Sciatic nerve (tissue), 2 donors: ENCODE measurements at places on chromosomes 12 and 14.

- DNase-seq: no peak
These were observed 19.8 kb upstream of the SCARB1 start for GRCh38 chr12:124883263-124884130.

GRCh38 chr12:15788233-15789219 lies 662 bp downstream of the EPS8 start:
- no peak for DNase-seq

GRCh38 chr12:57638096-57638495 lies 5.1 kb upstream of the B4GALNT1 start:
- no peak for DNase-seq

GRCh38 chr12:96513166-96513565 lies 23.8 kb downstream of the CFAP54 start:
- no peak for DNase-seq

DNA sequence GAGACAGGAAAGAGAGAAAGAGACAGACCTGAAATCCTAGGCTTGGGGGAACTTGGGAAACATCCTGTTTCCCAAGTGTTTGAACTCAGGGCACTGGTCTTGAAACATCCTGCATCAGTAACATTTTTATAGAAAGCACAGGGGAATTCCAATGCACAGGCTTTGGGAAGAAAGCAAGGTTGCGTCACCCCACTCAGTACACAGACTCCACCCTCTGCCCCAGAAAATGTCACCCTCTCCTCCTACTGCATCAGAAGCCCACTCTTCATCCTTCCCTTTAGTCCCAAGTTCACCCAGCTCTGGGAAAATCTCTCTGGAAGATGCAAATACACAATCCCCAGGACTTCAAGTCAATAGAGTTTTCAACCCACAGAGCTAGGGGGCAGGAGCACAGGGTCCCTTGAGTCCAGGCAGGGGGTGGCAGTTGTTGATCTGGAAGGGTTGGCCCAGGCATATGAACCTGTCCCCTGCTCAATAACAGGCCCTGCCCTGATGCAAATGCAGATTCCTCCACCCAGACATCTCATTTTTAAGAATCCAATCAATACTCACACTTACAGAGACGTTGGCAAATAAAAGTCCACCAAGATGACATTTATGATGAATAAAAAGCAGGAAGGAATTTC lies 1.7 kb downstream of the RDH16 start:
- no peak for DNase-seq

DNA sequence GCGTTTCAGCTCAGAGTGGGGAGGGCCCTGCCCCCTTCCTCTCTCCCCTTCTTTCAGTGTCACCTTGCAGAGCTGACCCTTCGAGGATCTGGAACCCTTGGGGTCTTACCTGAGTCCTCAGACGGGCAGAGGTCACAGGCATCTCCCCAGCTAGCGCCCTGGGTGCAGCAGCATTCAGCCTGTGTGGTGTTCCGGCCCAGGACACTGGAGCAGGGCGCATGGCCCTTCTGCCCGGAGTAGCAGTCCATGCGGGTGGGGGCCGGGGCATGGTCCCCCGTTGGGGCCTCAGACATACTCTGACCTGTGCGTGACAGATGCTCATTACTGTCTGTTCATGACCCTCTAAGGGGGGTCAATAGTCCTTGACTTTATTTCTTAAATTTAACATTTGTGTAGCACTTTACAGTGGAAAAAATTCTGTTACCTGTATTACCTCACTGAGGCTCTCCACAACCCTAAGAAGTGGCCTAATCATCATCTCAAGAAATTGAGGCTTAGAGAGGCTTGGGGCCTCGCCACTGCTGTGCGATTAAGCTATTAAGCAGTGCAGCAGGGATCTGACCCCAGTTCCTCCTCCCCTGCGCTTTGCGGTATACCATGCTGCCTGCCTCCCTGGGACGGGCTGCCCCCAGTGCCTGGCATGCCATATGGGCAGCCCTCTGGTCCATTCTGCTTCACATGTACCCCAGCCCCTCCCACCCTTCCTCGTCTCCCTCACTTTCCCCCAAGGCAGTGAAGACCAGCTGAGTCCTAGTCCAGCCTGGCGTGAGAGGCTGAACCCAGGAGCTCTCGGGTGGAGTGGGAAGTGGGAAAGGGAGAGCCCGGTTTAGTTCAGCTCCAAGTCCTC lies 11.5 kb downstream of the ISCA2 start:
- DNase-seq: no peak

DNA sequence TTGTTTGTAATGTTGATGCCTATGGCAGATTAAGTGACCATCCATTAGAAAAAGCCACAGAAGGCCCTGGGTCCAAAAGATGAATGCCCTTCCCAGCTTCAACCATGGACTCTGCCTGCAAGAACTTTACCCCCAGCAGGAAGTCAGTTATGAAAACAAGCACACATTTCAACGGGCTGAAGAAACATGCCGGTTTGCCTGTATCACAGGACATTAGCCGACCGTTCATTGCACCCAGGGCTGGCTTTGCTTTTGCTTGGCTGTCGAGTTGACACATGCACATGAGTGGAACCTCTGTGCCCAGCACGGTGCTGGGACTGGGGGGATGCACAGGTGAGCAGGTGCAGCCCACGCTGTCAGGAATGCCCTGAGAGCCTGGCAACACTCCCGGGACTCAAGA lies 1087.0 kb downstream of the BCL11B start:
- no peak for DNase-seq

DNA sequence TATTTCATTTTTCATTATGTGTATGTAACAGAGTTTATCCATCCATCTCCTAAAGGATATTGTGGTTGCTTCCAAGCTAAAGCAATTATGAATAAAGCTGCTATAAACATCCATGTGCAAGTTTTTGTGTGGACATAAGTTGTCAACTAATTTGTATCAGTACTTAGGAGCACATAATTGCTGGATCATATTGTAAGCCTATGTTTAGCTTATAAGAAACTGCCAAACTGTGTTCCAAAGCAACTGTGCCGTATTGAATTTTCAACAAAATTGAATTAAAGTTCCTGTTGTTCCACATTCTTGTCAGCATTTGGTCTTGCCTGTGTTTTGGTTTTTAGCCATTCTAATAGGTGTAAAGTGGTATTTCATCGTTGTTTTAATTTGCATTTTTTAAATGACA lies 416.9 kb downstream of the SLC6A15 start:
- no peak for DNase-seq

GRCh38 chr14:89755816-89756215 lies 198.7 kb downstream of the EFCAB11 start:
- DNase-seq: no peak

DNA sequence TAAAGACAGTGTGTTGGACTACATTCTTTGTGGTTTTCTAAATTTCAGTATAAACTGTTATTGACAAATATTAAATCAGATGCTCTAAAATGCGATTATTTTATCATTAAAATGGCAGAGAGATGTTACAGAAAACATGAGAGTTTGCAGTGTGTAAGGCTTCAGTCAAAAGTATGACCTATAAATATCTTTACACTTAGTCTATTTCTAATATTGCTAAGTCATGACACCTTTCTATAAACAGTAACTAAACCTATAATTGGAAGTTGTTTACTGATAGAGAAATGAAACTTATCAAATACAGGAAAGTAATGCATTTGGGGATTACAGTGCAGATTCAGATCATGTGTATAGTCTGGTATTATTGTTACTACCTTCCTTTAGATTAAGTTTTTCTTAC lies 68.9 kb upstream of the YARS2 start:
- no peak for DNase-seq
